ENCODE measurements at places on chromosomes 2 and 18. TPM values are rescaled to one million over a fixed set of nuclear protein-coding genes. Genes with fewer than 3 reads are reported as not detected.

Gene SLC8A1
- 30.7 TPM for total RNA-seq

Gene AQP12A
- not detected for total RNA-seq

DNA sequence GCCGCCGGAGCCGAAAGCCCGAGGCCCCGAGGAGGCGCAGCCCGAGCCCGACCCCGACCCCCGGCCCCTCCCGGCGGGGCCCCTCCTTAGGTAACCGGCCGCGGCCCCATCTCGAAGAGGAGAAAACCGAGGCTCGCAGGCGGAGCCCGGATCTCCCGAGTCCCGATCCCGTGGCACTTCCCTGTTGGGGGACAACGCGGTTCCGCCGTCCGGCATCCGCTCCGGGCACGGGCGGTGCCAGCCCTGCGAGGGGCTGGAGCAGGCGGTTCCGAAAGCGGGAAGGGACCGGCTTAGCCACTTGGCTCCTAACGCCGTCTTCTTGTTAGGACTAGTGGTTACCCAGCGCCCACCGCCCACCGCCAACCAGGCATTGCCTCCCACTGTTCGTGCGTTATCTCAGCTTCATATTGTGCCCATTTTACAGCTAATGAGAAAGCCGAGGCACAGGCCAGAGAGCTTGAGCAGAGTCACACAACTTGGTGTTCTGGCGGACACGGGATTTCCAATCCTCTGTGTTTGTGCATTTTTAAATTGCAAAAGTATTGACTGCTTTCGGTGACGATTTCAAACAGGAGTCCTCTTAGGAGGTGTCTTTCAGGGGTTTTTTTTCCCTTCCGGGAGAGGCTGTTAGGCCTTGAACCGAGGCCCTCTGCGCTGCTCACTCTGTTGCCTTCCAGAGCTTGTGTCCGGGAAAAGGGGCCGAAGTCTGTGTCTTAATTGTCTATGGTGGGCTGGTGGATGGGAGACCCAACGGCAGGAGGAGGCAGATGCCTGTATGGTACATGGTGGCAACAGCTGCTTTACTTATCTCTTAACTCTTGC is 562 bp downstream of the CENPA start:
- H3K27ac ChIP-seq, result no peak overlapping the region
- no peaks in the 10 kb centered on the region for H3K27me3 ChIP-seq
- H3K36me3 ChIP-seq, result peaks cover 21% of the 10 kb centered on the region
- peaks cover 21% of the 10 kb centered on the region for H3K4me1 ChIP-seq
- DNase-seq, result no peak
- peak overlapping the region; percentile 81 for H3K4me3 ChIP-seq

Gene SOWAHC
- total RNA-seq, result 16.8 TPM

- peaks cover 26% of the 10 kb centered on the region for H3K4me1 ChIP-seq
- no peak for DNase-seq
- no peak overlapping the region for H3K4me3 ChIP-seq
- peaks cover 6% of the 10 kb centered on the region for H3K36me3 ChIP-seq
Measured at GRCh38 chr2:99827296-99827999, 314.9 kb downstream of the AFF3 start.

DNA sequence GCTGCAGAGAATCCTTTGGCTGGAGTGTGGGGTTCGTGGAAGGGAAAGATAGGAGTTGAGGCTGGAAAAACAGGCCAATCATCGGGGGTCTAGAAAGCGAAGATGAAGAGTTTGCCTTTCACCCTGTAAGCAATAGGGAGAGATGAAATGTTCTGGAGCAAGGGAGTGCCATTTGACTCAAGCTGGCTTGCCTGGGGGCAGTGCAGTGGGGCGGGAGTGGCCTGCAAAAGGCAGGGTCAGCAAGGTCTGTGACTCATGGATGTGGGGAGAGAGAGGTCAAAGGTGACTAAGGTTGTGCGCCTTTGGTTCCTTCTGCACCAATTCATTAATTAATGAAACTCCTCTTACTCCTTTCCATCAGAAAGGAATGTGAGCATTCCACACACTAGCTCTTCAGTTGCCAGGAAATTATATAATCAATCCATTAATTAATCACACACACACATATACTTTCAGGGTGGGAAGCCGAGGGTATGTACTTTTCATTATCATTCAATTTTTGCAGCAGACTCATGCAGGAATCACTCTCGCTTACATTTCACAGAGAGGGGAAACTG is 227.6 kb downstream of the MYCN start:
- no peak overlapping the region for H3K27ac ChIP-seq
- H3K4me1 ChIP-seq, result peaks cover 2% of the 10 kb centered on the region
- no peak overlapping the region for H3K4me3 ChIP-seq
- DNase-seq, result no peak

Gene TRAPPC12
- 134 TPM for total RNA-seq

- no peaks in the 10 kb centered on the region for H3K27me3 ChIP-seq
- peaks cover 68% of the 10 kb centered on the region for H3K4me1 ChIP-seq
- no peak for DNase-seq
- peak overlapping the region; percentile 49 for H3K27ac ChIP-seq
Measured at GRCh38 chr2:234164493-234165413, 114.3 kb downstream of the SPP2 start.

DNA sequence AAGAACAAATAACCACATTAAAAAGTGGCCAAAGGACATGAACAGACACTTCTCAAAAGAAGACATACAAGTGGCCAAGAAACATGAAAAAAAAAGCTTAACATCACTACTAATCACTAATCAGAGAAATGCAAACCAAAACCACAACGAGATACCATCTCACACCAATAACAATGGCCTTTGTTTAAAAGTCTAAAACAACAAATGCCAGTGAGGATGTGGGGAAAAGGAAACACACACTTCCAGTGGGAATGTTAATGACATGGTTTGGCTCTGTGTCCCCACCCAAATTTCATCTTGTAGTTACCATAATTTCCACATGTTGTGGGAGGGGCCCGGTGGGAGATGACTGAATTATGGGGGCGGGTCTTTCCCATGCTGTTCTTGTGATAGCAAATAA is 147.1 kb downstream of the GALNT1 start:
- H3K27ac ChIP-seq, result no peak overlapping the region
- H3K27me3 ChIP-seq, result no peaks in the 10 kb centered on the region
- no peaks in the 10 kb centered on the region for H3K36me3 ChIP-seq

Gene GAD1
- 0.31 TPM for total RNA-seq

Gene GCG
- 0.36 TPM for total RNA-seq

DNA sequence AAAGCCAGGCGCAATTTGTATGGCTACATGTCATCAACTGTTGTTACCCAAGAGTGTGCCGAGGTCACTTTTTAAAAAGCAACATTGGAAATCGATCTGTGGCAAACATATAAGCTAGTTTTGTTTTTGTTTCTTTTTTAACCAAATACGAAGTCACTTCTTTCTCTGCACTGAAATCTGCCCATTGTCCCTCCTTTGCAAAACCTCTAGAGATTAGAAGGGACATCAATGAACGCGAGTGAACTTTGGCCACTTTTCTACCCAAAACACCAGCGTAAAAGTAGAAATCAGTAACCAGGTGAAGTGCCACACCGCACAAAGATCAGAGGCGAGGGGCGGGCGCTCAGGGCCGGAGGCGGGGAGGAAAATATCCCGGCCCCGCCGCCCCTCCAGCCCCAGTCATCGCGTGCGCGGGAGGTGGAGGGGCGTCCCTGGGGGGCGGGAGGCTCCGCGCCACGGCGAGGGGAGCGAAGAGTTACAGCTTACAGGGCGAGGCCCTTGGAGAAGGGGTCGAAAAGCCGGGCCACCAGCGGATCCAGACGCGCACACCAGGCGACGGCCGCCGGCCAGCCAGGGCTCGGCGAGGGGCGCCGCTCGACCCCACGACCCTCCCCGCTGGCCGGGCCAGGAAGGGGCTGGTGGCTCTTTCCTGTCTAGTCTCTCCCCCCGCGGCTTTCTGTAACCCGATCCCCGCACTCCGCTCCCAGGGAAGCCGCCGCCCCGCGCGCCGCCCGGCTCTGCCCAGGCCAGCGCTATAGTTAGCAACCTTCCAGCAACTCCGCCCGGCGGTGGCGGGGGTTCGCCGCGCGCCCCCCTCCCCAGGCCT is 993 bp downstream of the RBMS1 start:
- no peaks in the 10 kb centered on the region for H3K27me3 ChIP-seq
- peaks cover 29% of the 10 kb centered on the region for H3K4me1 ChIP-seq
- H3K4me3 ChIP-seq, result peak overlapping the region; percentile 83
- DNase-seq, result peak; percentile 82
- no peaks in the 10 kb centered on the region for H3K36me3 ChIP-seq

DNA sequence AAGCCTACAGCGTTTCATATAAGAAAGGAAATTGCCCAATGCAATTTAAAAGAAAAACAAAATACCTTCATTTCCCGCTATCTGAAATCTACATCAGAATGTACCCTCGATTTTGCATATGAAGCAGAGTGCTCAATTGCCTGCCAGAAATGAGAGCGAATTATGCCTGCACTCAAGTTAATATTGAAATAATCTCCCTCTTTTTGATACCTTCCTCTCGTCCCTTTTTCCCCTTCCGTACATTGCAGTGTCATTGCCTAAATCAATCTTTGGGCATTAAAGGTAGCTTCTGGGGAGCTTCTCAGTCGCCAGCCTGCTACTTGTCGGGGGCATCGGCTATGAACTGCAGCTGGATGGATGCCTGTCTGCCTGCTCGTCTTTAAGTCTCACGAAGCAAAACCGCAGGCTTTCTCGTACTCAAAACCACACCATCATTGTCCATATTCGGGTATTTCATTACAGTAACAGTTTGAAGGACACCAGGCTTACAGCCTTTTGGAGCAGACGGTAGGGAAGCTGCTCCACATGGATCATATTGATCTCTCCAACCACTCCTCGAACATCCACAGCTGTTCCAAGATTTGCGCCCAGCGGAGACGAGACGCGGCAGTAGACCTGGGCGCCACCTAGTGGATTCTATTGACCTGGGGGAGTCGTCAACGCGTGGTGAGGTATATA is 64.0 kb upstream of the HNRNPA3 start:
- no peaks in the 10 kb centered on the region for H3K36me3 ChIP-seq
- H3K4me3 ChIP-seq, result peak overlapping the region; percentile 72
- H3K27me3 ChIP-seq, result peaks cover 30% of the 10 kb centered on the region
- H3K27ac ChIP-seq, result no peak overlapping the region

GRCh38 chr2:10135296-10136089 is 13.0 kb downstream of the RRM2 start:
- no peaks in the 10 kb centered on the region for H3K27me3 ChIP-seq
- H3K4me3 ChIP-seq, result no peak overlapping the region
- H3K27ac ChIP-seq, result no peak overlapping the region

GRCh38 chr2:46181789-46182530 is 115.2 kb upstream of the EPAS1 start:
- no peaks in the 10 kb centered on the region for H3K36me3 ChIP-seq
- H3K4me3 ChIP-seq, result no peak overlapping the region
- no peak overlapping the region for H3K27ac ChIP-seq
- peaks cover 13% of the 10 kb centered on the region for H3K4me1 ChIP-seq
- DNase-seq, result no peak

Gene SCN9A
- 1.5 TPM for total RNA-seq

- H3K27ac ChIP-seq, result no peak overlapping the region
- H3K4me3 ChIP-seq, result no peak overlapping the region
- peaks cover 11% of the 10 kb centered on the region for H3K4me1 ChIP-seq
- no peaks in the 10 kb centered on the region for H3K36me3 ChIP-seq
- DNase-seq, result no peak
- H3K27me3 ChIP-seq, result peaks cover 97% of the 10 kb centered on the region
Measured at GRCh38 chr2:218990612-218991011, 2.6 kb downstream of the CRYBA2 start.

GRCh38 chr2:157874997-157875640 is 1.0 kb downstream of the ACVR1 start:
- DNase-seq, result no peak
- peaks cover 27% of the 10 kb centered on the region for H3K4me1 ChIP-seq
- H3K27ac ChIP-seq, result peak overlapping the region; percentile 97
- no peaks in the 10 kb centered on the region for H3K36me3 ChIP-seq
- no peaks in the 10 kb centered on the region for H3K27me3 ChIP-seq

DNA sequence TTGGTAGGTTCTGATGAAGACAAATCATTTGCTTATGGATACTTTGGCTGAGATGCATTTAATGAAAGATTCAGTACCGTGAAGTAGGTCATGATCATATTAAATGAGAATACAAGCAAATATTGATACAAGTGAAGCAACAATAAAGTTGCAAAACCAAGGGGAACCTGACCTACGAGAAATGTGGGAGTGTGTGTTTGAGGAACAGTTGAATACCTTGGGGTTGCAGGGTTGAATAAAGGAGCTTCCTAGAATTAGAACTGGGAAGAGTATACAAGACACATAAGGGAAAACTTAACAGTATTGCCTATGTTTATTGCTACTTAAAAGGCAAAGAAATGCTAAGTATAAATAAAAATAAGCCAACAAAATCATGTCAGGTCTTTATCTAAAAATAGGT is 702.9 kb downstream of the ERBB4 start:
- no peak for DNase-seq
- no peak overlapping the region for H3K27ac ChIP-seq
- H3K4me3 ChIP-seq, result no peak overlapping the region
- no peaks in the 10 kb centered on the region for H3K4me1 ChIP-seq

DNA sequence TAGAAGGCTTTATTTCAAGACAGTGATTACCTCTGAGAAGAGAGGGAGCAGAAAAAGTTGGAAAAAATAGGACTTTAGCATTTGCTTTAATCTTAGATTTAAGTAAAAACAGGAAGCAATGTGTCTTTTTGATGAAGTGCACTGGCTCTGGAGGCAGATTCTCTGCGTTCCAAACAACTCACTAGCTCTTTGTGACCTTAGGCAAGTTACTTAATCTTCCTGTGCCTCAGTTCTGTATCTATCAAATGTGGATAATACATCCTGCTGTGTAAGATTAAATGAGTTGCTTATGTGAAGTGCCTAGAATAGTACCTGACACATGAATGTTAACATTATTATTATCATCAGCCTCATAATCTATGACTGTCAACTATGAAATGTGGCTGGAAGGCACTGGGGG is 42.3 kb downstream of the RPRD1A start:
- peaks cover 27% of the 10 kb centered on the region for H3K36me3 ChIP-seq
- H3K4me3 ChIP-seq, result no peak overlapping the region
- no peak for DNase-seq
- H3K4me1 ChIP-seq, result peaks cover 28% of the 10 kb centered on the region

Gene SERPINB4
- not detected for total RNA-seq

Gene DSG4
- total RNA-seq, result 0.09 TPM

- no peaks in the 10 kb centered on the region for H3K27me3 ChIP-seq
- no peak overlapping the region for H3K27ac ChIP-seq
- H3K36me3 ChIP-seq, result no peaks in the 10 kb centered on the region
- H3K4me3 ChIP-seq, result no peak overlapping the region
- H3K4me1 ChIP-seq, result no peaks in the 10 kb centered on the region
Measured at GRCh38 chr18:52409727-52410126, 69.7 kb downstream of the DCC start.

DNA sequence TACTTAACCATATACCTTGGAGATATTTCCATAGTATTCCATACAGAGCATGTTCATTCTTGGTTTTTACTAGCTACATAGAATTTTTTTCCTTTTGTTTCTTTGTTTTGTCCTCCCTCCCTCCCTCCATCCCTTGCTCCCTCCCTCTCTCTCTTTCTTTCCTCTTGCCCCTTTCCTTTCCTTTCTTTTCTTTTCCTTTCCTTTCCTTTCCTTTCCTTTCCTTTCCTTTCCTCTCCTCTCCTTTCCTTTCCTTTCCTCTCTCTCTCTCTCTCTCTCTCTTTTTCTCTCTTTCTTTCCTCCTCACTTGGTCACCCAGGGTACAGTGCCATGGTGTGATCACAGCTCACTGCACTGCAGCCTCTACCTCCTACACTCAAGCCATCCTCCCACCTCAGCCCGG is 28.3 kb downstream of the RPL37A start:
- peaks cover 32% of the 10 kb centered on the region for H3K4me1 ChIP-seq
- peaks cover 7% of the 10 kb centered on the region for H3K36me3 ChIP-seq
- no peaks in the 10 kb centered on the region for H3K27me3 ChIP-seq
- H3K27ac ChIP-seq, result peak overlapping the region; percentile 95

GRCh38 chr2:133871545-133872209 is 303.4 kb upstream of the NCKAP5 start:
- no peaks in the 10 kb centered on the region for H3K36me3 ChIP-seq
- H3K27ac ChIP-seq, result no peak overlapping the region
- DNase-seq, result no peak
- H3K4me3 ChIP-seq, result no peak overlapping the region
- H3K27me3 ChIP-seq, result peaks cover 6% of the 10 kb centered on the region
- no peaks in the 10 kb centered on the region for H3K4me1 ChIP-seq

Gene DUSP19
- 3.5 TPM for total RNA-seq
